Activated T-cell treated with anti-CD3 and anti-CD28 coated beads, Interleukin-2, amount 50 U/mL, for 24 hours (primary cell): ENCODE measurements at places on chromosomes 4 and X.

DNA sequence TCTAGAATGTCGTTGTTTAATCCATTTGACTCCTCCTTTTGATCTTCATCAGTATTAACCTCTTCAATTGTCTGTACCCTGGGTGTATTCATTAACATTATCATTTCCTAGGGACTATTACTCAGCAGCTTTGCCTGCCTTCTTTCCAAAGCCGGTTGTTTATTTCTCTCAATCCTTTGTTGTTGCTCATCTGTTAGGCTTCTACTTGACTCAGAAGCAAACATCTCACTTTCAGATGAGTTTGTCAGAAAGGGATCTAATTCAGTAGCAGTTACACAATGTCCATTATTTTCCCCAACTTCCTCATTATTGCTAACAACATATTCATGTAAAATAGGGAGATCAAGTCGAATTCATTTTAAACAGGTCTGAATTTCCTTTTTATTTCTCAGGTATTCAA, 22.1 kb upstream of the HSD17B10 start:
- no peaks in the 10 kb centered on the region for H3K4me1 ChIP-seq
- DNase-seq = no peak
- H3K4me3 ChIP-seq = no peak overlapping the region

GRCh38 chr4:48727666-48728459, 52.2 kb downstream of the FRYL start:
- H3K4me1 ChIP-seq = peaks cover 94% of the 10 kb centered on the region
- no peak overlapping the region for H3K4me3 ChIP-seq
- DNase-seq = no peak
- no peaks in the 10 kb centered on the region for H3K27me3 ChIP-seq
- H3K36me3 ChIP-seq = peaks cover 11% of the 10 kb centered on the region
- H3K27ac ChIP-seq = no peak overlapping the region

- no peak for DNase-seq
- no peak overlapping the region for H3K27ac ChIP-seq
- H3K27me3 ChIP-seq = no peaks in the 10 kb centered on the region
These were observed 205.0 kb upstream of the TECRL start for GRCh38 chr4:64614276-64614675.

DNA sequence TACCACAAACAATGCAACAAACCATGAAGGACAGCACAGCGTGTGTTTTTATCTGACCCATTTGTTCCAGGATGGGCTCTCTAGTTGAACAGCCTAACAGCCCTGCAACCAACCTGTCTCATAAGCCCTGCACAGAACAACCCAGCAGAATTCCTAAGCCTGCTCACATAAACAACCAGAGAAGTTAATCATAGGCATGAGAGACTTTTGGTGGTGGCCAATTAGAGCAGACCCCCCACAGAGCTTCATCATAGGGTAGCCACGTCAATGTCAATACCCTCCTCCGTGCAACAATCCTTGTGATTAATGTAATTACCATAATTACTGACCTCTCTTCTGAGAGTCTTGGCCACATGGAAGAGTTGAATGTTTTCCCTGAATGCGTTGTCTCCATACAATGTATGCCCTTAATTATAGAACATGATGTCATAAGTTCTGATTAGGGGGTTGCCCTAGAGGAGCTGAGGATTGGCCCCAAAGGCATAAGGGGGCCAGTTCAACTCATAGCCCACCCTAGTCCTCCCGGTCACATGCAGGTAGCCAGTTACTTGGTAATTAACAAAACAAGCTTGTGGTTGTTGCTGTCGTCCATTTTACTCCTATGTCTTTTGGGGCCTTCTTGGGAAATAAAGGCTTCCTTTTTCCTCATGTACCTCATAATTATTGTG, 92.7 kb downstream of the SYNPO2 start:
- no peaks in the 10 kb centered on the region for H3K27me3 ChIP-seq
- H3K27ac ChIP-seq = no peak overlapping the region
- no peak overlapping the region for H3K4me3 ChIP-seq
- H3K36me3 ChIP-seq = no peaks in the 10 kb centered on the region

DNA sequence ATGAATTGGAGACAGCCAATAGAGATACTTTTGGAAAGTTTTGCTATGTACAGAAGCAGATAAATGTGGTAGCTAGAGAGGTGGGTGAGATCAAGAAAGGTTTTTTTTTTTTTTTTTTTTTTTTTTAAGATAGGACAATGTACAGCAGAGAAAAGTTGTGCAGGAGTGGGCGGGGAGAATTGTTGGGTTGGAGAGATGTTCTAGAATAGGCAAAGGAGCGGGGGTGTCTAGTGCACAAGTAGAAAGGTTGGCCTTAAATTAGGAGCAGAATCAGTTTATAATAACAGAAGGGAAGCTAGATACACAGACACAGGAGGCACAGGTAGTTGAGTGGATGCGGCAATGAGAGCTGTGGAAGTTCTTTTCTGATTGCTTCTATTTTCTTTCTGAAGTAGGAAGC, 66.2 kb upstream of the PGK1 start:
- H3K36me3 ChIP-seq = peaks cover 4% of the 10 kb centered on the region
- H3K27me3 ChIP-seq = peaks cover 22% of the 10 kb centered on the region
- H3K4me1 ChIP-seq = no peaks in the 10 kb centered on the region

DNA sequence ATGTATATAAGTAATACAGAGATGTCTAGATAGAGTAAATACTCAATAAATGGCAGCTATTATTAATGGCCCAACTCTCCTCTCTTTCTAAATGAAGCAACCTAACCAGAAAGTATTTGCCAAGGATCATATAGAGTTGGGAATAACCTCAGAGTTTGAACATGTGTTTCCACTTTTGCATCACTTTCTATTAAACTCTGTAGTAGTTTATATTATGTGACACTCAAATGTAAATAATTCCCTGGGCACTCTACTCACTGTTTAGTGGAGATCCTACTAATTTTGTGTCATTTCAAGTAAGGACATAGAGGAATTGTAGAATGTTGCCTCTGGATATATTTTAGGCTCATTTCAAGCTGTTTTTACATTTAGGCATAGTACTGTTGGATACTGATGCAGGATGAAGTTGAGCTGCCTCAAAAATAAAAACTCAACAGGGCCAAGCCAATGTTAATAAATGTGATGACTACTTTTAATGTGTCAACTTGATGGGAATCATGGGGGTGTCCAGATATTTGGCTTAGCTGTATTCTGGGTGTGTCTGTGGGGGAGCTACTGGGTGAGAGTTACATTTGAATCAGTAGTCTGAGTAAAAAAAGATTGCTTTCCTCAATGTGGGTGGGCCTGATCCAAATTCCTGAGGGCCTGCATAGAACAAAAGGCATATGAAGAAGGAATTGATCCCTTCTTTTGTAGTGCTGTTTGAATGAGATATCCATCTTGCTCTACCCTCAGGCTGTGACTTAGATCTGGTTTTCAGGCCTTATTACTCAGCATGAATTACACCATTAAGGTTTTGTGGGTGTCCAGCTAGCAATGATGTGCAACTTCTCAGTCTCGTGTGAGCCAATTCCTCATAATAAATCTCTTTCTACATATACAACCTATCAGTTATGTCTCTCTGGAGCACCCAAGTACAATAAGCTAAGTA, 1368.2 kb downstream of the STIM2 start:
- no peak overlapping the region for H3K27ac ChIP-seq
- no peaks in the 10 kb centered on the region for H3K4me1 ChIP-seq
- no peak for DNase-seq

DNA sequence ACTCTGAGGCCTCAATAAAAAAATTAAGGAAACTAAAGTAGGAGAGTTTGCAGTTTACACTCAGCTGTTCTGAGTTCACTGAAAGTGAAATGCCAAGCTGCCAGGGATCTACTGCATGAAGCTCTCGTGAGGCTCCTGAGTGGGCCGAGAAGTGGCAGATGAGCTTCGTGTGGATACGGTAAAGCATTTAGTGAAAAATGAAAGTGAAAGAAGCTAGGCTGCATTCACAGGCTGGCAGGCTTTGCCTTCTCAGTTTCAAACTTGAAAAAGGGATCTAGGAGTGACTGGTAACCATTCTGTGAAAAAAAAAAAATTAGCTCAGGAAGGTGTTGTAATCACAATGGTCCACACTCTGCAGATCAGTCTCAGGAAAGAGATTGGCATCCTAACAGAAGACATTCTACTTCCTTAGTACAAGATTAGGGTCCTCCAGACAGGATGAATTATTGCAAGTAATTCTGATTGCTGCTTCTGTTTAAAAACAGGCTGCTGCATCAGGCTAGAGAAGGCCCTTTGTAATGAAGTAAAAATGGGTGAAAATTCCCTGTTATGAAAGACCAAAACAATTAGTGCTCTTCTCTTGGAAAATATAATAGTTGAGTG, 679.9 kb downstream of the RPA4 start:
- peaks cover 26% of the 10 kb centered on the region for H3K4me1 ChIP-seq
- no peaks in the 10 kb centered on the region for H3K27me3 ChIP-seq
- peak overlapping the region; percentile 85 for H3K27ac ChIP-seq
- DNase-seq = peak; percentile 49

DNA sequence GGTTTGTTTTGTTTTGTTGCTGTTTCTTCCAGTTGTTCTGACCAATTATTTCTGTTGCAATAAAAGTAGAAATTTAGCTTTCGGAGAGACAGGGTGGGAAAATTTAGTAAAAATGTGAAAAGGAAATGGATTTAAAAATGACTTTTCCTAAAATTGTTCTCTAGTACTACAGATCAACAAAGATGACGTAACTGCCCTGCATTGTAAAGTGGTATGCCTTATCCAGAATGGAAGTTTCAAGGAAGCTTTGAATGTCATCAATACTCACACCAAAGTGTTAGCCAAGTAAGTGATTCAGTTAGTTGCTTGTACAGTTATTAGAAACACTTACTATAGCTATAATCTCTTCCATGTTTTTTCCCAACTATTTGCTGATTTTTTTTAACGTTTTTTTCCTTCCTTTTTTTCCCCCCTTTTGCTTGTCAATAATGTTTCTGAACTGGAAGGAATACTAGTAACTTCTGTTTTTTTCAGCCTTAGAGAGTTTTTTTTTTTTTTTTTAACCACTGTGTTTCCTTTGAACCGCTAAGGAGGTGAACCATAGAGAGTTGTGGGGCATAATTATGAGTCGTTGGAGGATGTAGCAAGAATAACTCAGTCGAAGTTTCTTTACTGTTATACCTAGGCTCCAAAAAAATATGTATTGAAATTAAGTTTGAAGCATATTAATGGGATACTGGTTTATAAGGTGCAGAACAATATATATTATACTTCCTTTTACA, 2.2 kb downstream of the SRP72 start:
- H3K27ac ChIP-seq = peak overlapping the region; percentile 73
- H3K4me1 ChIP-seq = peaks cover 39% of the 10 kb centered on the region
- peaks cover 85% of the 10 kb centered on the region for H3K36me3 ChIP-seq
- DNase-seq = no peak

DNA sequence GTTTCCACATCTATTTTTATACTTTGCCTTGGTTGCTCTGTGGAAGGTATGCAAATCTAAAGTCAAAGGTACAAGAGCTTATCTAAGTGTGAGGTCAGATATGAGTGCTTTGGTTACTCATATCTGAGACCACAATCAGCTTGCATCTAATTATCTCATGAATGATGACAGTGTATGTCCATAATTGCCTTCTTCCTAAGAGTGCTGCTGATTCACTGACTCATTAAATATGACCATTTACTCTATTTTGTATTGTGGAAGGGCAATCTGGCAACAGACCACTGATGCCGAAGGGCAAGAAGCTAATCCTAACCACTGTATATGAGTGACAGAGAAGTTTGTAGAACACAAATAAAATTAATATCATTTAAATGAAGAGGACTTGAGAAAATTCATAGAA, 1190.2 kb upstream of the AGA start:
- H3K27me3 ChIP-seq = no peaks in the 10 kb centered on the region
- no peaks in the 10 kb centered on the region for H3K4me1 ChIP-seq
- no peak for DNase-seq
- H3K36me3 ChIP-seq = no peaks in the 10 kb centered on the region
- no peak overlapping the region for H3K27ac ChIP-seq

DNA sequence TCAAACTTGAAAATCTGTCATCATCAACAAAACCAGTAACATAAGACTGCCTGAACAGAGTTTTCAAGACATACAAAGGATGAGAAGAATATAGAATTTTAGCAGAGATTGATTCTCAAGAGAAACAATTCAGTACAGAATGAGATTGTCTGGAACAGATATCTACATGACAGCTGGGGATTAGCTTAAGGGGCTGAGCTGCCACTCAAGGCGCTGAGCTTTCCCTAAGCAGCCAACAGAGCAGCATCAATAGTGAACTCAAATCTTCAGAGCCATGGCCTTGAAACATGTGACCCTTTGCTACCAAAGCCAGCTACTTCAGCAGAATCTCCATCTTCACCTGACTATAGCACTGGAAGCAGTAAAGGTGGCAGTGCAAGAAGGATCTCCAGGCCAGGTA, 24.3 kb upstream of the PCDH10 start:
- no peak for DNase-seq
- no peaks in the 10 kb centered on the region for H3K4me1 ChIP-seq
- no peak overlapping the region for H3K27ac ChIP-seq
- no peak overlapping the region for H3K4me3 ChIP-seq
- H3K36me3 ChIP-seq = no peaks in the 10 kb centered on the region

DNA sequence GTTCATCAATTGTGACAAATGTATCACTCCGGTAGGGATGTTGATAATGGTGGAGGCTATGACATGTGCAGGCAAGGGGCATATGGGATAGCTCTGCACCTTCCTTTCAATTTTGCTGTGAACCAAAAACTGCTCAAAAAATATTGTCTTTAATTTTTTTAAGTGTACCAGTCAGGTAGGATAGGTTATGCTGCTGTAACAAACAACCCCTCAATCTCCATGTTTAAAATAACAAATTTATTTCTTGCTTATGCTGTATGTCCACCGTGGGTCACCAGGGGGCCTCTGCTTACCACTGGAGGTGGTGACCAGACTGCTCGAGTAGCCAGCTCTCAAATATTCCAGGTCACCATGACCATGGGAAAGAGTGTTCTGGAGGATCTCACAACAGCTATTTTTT, 23.4 kb upstream of the MSX1 start:
- no peak overlapping the region for H3K4me3 ChIP-seq
- H3K27ac ChIP-seq = no peak overlapping the region
- H3K36me3 ChIP-seq = no peaks in the 10 kb centered on the region
- no peaks in the 10 kb centered on the region for H3K4me1 ChIP-seq

- H3K4me3 ChIP-seq = no peak overlapping the region
- H3K27ac ChIP-seq = no peak overlapping the region
- no peaks in the 10 kb centered on the region for H3K36me3 ChIP-seq
These were observed 8.7 kb upstream of the TECRL start for GRCh38 chr4:64417974-64418373.

GRCh38 chr4:20809812-20810211, 109.6 kb downstream of the PACRGL start:
- no peaks in the 10 kb centered on the region for H3K4me1 ChIP-seq
- DNase-seq = no peak
- H3K36me3 ChIP-seq = no peaks in the 10 kb centered on the region
- no peaks in the 10 kb centered on the region for H3K27me3 ChIP-seq
- H3K27ac ChIP-seq = no peak overlapping the region

GRCh38 chrX:43556207-43556606, 99.9 kb upstream of the MAOA start:
- DNase-seq = no peak
- H3K4me1 ChIP-seq = peaks cover 5% of the 10 kb centered on the region
- H3K36me3 ChIP-seq = no peaks in the 10 kb centered on the region
- no peak overlapping the region for H3K27ac ChIP-seq
- peaks cover 16% of the 10 kb centered on the region for H3K27me3 ChIP-seq
- no peak overlapping the region for H3K4me3 ChIP-seq
